ENCODE measurements at places on chromosomes 7 and 10. TPM values are rescaled to one million over a fixed set of nuclear protein-coding genes. Genes with fewer than 3 reads are reported as not detected.

ZNF503 gene
- total RNA-seq, result 0.38 TPM

FOXI2 gene
- not detected for total RNA-seq

PLAC9 gene
- not detected for total RNA-seq

NPSR1 gene
- total RNA-seq, result not detected

CDC14C gene
- not detected for total RNA-seq

CPVL gene
- total RNA-seq, result 1.6 TPM

RPEL1 gene
- total RNA-seq, result not detected

EPO gene
- total RNA-seq, result not detected

KDM7A gene
- total RNA-seq, result 59.9 TPM

Data from T-cell (primary cell).